CMK (cell line): ENCODE measurements at places on chromosomes 4 and X.

GRCh38 chrX:781224-782204, 150.9 kb downstream of the SHOX start:
- no peak for DNase-seq

GRCh38 chrX:2404776-2405175, 96.0 kb downstream of the DHRSX start:
- DNase-seq: no peak

GRCh38 chr4:61198686-61199085, 1.4 kb upstream of the ADGRL3 start:
- DNase-seq: no peak

- DNase-seq: no peak
Measured at GRCh38 chr4:169744601-169745000, 13.1 kb downstream of the HPF1 start.
